ENCODE measurements at places on chromosomes 2 and 18.

DNA sequence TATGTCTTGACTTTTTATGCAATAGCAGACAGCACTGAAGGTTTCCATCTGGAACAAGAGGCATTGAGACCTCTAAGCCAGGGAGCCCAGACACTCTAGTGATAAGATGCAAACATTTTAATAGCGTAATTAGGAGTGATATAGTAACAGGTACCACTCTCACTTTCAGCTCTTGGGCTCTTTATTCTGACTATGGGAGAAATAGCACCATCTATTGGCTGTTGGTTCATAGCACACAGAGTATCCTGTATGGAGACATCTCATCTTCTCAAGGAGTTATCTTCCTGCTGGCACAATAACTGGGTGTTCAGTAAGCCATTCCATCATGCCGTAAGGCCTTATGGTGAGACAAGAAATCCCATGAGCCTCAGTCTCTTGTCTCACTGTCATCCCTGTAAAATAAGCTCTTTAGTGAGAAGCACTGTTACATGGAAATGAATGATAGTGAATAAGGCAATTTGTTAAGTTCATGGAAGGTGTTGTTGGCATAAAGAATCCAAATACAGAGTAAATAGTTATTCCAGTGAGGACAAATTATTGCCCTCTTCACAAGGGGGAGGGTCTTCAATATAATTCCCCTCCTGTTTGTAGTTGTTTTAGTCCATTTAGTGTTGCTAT is 48.3 kb downstream of the THUMPD2 start:
- DNase-seq, result peak; percentile 35

DNA sequence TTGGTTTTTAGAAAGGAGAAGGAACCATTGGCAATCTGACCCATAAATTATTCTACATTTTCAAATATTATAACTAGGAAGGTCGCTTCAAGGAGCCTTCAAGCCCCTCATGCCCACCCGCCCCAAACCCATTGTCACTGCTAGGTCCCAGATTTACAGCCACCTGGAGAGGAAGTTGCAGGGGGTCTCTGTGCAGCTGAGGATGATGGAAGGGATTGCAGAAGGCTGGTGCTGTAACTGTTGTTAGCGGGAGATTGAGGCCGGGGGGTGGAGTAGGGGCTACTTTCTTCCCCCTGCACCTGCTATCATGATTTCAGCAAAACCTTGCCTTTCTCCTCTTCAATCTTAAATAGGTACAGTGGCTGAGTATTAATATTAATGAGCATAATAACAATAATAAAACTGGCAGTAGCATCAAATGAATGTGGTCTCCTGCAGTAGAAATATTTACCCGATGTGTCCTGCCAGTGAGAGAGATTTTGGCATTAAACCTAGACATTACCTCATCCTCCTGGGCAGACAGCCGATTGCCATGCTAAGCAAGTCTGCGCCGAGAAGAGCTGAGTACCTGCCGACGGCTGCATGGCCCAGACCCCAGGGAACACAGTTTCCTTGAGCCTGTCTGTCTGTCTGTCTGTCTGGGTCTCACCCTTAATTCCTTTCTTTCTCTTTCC is 225.4 kb downstream of the FAM210A start:
- peak; percentile 60 for DNase-seq

- no peak for DNase-seq
Observed at GRCh38 chr2:25257931-25258846, 83.5 kb downstream of the DNMT3A start.

DNA sequence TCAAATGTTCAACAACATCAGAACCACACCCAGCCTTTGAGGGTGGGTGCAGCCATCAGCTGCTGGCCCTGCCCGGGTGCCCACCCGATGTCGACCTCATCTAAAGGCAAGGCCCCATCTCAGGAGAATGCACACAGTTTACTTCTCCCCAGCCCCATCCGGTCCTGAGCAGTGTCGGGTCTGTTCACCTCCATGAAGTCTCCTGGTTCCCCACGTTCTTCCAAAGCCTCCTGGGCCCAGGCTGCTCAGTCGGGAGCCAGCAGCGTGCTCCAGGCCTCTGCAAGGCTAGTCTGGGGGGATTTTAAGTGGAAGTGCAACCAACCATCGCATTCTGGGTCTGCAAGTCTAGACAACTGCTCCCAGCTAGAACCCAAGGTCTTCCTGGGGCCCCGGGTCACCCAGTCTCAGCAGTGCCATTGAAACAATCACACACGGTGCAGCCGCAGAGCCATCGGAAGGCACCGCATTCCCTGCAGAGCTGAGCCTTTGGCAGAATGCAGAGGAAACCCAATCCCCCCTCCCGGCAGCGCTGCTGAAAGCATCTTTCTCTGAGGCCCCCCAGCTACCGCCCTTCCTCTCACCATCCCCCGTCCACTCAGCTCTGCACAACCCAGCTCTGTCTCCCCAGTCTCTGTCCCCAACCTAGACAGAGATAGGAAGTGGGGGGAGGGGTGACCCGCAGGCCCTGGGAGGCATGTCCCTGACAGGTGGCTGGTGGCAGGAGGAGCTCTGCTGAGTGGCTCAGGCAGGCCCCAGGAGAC is 8.5 kb downstream of the ESPNL start:
- peak; percentile 57 for DNase-seq

DNA sequence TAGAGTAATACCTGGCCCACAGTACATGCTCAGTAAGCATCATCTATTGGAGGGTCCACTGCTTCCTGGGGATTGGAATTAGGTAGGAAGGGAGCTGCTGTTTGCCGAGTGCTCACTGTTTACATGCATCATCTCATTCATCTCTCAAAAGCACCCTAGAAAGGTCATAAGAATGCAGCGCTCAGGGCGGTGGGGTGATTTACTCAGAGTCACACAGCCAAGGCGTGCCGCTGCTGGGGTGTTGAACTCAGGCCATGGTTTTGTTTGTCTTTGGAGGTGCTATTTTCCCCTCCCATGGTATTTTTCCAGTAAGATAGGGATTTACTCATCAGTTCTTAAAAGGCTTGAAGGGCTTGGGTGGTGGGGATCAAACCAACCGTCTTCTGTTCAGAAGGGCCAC is 227.5 kb downstream of the LDLRAD4 start:
- DNase-seq, result no peak

GRCh38 chr2:186724736-186725135 is 30.9 kb downstream of the FAM171B start:
- DNase-seq, result no peak

DNA sequence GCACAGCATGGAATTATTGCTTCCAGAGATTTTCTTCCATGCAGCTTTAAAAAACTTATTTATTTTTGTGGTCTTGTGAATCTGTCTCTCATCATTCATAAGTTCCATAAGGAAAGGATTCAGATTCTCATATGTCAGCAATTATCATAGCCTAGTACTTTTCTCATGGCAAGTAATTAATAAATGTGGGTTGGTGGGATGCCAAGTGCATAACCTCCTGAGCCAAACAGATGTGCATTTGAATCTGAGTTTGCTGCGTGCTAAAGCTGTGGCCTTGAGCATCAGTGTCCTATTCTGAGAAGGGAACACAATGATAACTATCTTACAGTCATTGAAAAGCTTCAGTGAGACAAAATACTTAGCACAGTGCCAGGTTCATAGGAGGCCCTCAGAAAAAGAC is 331.9 kb downstream of the PDE11A start:
- peak; percentile 5 for DNase-seq

GRCh38 chr2:66693076-66693965 is 258.4 kb downstream of the MEIS1 start:
- DNase-seq, result no peak

- no peak for DNase-seq
Observed at GRCh38 chr18:28485210-28485801, 308.4 kb upstream of the CDH2 start.

GRCh38 chr2:20370191-20370590 is 19.5 kb upstream of the PUM2 start:
- DNase-seq, result no peak

DNA sequence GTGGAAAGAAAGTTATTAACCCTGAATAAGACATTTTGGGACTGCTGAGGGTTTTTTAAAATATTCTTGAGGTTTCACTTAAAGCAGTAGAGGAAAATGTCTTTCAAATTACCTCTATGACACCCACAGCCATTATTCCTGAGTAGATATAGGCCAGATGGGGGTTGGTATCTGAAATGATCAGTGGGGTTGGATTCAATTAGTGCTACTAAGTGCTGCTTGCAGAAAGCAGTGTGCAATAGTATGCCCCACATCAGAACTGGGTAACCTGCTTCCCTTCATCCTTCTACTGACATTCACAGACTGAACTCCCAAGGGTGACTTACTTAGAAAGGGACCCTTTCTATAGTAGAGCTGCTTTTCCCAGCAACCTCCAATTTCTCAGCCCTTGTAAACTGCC is 7.3 kb upstream of the ETAA1 start:
- DNase-seq, result no peak

DNA sequence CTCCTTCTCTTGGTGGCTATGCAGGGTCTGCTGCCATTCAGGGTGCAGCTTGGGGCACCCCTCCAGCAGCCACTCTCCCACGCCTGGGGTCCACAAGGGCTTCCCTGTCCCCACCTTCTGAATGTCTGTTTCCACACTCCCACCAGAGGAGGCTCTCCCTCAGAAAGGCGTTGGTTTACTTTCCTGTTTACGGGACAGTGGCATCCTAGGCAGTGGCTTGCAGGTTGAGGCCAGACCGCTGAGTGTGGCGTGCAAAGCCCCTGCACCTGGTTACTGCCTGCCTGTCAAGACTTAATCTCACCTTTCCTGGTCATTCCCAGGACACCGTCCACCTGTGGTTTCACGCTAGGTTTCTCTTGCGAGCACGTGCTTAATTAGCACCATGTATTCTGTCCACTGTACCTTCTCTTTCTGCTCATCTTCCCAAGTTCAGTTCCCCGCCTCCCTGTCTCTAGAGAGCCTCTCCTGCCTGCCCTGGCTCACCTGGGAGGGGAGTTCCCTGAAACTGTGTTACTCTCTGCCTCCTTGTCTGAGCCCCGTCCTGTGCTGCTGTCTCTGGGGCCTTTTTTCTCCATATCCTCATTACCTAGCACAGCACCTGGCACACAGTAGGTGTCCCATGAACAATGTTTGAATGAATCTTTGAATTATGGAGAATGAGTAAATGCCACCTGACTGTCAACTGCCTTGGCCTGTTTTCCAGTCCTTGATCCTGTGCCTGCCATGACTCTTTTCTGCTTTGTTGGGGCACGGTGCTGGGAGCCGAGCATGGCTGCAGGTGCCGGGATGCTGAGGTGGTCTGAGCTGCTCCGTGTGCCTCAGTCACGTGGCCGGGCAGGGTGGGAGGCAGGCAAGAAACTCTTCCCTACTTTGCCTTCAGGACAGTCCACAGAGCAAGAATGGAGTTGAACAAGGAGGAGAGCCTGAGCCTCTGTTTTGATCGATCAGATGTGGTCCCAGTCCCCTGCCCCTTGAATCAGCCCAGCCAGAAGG is 56.4 kb downstream of the ARHGEF4 start:
- DNase-seq, result no peak

GRCh38 chr2:233912691-233913423 is 4.3 kb upstream of the TRPM8 start:
- no peak for DNase-seq

GRCh38 chr2:62197011-62197924 is 1.4 kb downstream of the B3GNT2 start:
- no peak for DNase-seq

DNA sequence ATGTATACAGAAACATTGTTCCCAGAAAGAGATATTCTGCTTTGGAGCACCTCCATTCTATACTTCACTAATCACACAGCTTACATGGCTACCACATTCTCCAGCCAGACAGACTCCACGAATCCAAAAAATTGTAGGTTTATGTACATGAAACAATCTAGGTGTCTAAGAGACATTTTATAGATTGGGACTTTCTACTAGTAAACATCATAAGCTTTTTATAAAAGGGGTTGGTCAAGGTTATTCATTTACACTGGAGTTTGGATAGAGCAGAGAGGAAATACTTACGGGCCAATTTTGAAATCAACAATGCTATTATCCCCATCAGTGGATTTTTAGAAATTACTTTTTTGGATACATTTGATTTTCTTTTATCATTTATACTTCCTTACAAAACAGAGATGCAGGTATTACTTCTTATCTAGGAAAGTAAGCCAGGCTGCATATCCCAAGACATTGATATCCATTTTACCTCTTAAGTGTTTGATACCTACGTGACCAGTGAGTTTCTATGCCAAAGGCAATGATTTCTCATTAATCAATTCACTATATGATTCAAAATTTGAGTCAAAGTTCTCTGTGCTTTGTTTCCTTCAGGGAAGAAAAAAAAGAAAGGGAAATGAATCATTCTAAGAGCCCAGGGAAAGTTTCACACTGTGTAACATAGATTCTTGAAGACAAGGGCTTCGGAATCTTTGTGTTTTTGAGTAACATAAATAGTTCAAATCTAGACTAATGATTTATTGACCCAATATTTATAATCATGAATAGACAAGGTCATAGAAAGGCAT is 140.5 kb downstream of the PTH2R start:
- no peak for DNase-seq

DNA sequence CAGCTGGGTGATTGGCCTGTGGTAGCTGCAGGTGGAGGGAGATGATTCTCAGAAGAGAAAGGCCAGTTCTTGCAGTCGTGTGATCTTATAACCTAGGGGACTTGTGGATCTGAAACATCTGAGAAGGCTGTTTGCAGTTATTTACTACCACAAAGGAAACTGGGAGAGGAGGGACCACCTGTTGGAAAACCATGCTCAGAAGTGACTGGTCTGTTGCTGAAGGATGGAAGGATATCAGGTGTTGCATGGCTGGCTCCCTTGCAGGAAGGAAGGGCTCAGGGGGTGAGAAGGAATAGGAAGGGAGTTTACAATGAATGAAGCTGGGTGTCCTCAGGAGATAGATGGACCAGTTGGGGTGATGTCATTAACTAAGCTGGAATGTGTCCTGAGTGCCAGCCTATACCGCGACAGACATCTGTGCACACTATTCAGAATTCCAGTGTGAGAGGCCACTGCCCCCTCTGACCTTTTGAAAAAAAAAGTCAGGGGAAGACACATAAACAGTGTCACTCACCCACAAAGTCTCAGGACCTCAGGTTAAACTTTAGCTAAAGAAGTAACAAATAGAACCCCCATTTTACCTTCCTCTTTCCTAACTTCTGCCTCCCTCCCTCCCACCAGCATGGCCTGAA is 17.5 kb downstream of the IGFBP2 start:
- no peak for DNase-seq

- DNase-seq, result no peak
Observed at GRCh38 chr2:160104115-160104514, 41.7 kb upstream of the PLA2R1 start.

DNA sequence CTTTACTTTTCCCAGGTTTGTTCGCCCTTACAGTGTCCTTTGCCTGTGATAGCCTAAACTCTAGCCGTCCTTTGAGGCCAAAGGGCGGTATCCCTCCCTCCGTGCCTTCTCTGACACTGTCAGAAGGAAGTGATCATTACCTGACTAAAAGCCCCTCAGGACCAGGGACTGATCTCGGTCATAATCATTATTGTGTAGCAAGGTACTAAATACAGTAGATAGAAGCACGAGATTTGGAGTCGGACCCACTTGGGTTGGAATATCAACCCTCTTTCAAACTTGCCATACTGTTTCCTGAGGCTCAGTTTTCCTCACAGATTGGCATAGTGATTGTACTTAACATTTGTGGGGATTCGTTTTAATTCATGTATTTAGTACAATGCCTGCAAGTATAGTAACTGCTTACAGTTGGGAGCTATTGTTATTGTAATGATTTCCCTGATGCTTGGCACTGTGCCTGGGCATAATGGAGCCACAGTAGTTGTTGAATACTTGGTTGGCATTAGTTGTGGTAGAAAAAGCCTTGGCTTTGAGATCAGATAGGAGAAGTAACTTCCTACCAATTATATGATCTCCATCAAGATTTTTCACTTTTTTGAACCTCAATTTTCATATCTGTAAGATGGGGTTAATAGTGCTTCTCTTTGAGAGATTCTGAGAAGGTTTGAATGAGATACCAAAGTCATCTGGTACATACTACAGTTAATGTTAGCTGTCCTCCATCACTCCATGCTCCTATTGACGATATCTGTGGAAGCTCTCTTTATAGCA is 836 bp downstream of the STK11IP start:
- no peak for DNase-seq

- DNase-seq, result peak; percentile 8
Observed at GRCh38 chr2:127275789-127276188, 18.2 kb downstream of the ERCC3 start.

Measured in NCI-H1694 (cell line).